ENCODE measurements at places on chromosomes 3 and 15.

- no peak for DNase-seq
Measured at GRCh38 chr3:114745322-114746240, 401.5 kb downstream of the ZBTB20 start.

DNA sequence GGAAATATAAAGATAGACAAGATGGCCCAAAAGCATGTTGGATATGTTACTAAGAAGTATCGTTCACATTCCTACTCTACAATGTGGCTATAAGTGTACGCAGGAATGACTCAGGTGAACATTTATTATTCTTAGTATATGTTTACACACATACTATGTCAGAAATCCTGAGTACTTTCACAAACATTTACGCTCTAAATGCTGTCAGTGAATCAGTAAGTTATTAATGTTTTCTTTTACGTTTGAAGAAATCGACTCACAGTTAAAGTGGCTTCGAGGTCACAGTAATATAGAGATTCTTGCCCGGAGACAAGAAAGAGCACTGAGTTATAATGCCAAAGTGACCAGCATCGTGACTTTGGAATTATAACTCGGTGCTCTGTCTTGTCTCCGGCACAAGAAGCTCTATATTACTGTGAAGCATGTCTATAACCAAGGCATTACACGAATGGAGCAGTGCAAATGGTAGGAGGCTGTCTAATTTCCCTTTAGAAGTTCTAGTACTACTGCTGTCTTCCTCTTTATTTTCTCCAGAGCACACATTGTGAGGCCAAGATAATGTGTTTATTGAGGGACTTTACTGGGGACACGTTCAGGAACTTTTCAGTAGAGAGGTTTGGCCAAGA lies 61.8 kb upstream of the P3H2 start:
- no peak for DNase-seq

DNA sequence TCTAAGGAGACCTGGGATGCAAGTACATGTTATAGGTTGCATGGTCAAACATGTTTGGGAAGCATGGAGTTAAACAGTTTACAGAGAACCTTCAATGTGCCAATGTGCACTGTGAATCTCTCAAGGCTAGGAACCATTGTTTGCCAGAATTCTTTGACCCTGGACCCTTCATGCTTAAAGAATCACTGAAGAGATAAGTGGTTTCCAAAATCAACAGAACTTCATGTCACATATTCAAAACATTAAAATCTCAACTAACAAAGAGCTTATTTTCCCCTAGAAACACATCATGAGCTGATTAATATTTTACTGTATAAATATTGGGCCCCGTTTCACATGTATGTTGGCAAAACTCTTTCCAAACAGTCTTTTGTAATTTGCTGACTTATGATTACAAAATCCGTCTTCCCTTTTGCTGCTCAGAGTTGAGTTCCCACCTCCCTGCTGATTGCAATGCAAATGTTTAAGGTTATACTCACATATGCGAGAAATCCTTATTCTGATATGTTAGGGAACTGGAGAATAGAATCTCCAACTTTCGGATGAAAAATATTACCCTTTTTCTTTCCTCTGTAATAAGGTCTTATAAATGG lies 380.2 kb downstream of the DIPK2A start:
- DNase-seq = no peak

GRCh38 chr3:35643495-35643894 lies 4.2 kb downstream of the ARPP21 start:
- no peak for DNase-seq

DNA sequence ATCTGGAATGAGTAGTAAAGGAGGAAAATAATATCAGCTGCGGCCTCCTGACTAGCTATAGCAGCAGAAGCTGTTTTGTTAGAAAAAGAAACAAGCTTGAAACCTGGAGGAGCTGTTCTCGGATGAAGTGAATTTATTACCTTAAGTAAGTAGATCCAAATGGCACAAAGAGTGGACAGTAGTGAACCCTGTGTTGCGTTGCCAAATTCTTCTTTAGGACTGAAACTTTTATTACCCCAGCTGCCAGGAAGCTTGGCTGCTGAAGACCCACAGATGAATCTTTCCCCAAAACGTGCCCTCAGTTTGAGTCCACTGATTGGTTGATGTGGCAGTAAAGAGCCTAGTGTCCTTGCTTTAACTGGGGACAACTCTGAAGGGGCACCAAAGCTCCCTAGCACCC lies 366.8 kb upstream of the GBE1 start:
- no peak for DNase-seq

DNA sequence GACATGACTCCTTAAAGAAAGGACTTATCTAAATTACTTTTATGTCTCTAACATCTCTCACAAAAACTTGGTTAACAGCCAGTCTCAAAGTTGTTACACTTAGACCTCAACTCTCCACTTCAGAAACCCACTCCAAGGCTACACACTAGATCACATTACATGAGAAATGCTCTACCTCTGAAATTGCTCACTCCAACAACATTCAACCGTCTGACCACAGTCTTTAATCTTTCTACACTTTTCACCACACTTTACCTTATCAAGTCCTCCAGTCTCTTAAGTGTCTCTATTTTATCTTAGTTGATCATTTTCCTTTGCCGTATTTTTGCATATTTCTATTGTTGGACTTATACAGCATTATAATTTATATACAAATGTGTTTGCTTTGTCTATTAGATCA lies 5.8 kb downstream of the SLC12A6 start:
- DNase-seq = no peak

GRCh38 chr3:31132132-31132769 lies 237.8 kb upstream of the GADL1 start:
- no peak for DNase-seq

DNA sequence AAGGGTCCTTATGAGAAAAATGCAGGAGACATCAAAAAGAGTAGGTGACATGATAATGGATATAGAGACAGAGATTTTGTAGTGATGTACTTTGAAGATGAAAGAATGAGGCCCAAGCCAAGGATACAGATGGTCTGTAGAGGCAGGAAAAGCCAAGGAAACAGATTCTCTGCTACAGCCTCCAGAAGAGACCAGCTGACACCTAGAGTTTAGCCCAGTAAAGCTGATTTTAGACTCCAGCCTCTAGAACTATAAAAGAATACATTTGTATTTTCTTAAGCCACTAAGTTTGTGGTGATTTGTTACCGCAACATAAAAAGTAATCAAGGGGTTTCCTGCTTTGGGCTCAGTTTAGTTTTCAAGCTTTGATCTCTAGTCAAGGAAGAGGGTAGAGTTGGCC lies 64.8 kb downstream of the STRIT1 start:
- no peak for DNase-seq

GRCh38 chr3:123909785-123910184 lies 25.7 kb upstream of the MYLK start:
- DNase-seq = no peak

- DNase-seq = no peak
Measured at GRCh38 chr15:41233367-41233771, 2.3 kb downstream of the CHP1 start.

DNA sequence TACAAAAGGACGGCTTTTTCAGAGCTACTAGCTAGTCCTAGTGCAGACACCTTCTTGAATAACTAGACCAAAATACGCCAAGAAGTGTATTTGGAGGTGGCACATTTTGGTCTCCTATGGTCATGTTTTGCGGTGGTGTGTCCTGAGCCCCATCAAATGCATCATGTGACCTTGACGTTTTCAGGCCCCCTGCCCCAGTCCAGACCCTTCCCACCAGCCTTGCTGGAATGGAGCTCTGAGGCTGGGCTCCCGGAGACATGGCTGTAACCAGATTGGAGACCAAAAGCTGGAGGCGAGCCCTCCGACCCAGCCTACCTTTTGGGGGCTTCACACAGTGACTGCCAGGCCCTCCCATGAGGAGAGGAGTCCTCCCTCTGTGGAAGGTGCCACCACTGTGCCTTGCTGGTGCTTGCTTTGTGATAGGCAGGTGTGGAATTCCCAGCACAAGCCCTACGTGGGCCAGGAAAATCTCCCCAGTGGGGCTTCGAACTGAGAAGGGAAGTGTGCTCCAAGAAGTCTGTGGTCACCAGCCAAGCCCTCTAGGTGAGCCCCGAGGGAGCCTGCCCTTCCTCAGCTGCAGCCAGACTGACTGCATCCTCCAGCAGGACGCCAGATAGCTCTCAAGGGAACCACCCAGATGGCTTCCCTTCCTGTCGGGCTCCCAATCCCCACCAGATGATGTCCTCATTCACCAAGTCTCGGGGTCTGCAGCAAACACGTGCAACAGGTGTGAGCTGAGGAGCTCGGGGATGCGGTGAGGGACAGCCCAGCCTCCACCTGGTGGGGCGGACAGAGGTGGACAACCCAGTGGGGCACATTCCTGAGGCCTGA lies 126.2 kb downstream of the ASB7 start:
- no peak for DNase-seq

DNA sequence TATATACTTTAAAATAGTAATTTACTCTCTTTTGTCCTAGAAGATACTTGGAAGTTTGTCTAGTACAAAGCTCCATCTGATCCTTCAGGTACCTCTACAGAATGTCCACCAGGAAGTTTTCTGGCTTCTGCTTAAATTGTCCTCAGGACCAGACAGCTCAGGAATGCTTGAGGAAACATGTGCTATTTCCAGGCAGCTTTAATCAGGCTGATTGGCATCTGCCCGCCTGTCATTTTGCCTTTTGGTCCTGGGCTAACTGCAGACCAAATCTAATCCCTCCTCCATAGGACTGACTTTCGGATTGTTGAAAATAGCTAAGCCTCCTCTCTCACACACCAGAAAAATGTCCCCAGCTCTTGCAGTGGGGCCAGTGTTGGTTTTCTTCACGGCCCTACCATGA lies 113.4 kb upstream of the RGMA start:
- no peak for DNase-seq

DNA sequence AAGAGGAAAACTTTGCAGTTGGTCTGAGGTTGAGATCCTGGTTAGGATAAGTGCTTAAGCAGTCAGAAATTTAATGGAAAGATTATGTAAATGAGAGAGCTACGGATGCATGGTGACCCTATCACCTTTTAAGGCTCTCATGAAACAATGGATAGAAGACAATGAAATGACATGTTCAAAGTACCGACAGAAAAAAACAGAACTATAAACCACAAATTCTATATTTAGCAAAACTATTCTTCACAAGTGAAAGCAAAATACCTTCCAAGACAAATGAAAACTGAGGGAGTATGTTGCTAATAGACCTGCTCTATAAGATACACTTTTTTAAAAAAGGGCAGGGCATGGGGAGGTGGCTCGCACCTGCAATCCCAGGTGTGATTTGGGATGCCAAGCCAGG lies 32.2 kb downstream of the DNAAF4 start:
- no peak for DNase-seq

- no peak for DNase-seq
Measured at GRCh38 chr15:94239474-94239873, 8.1 kb downstream of the MCTP2 start.

DNA sequence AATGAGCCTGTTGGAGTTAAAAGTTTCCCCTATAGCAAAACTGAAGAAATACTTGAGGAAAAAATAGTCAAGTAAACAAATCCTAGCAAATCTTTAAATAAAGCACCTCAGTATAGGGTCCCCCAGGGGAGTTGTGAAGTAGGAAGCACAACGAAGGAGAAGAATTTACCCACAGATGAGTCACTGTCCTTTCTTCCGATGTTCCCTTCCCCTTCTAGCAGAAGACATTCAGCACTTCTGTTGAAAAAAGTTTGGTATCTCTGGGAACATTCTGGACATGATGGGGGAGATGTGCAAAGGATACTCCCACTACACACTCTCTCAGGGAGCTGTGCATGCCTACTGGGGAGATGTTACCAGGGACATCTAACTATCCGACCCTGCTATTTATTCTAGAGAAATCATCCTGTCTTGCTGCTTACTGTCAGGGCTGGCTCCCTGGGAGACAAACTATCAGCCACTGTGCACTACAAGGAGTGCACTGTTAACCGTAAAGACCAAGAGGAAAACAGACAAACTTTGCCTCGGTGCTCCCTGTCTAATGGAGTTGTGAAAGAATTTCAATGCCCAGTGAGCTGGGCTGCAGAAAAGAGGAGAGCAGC lies 93.8 kb downstream of the RFTN1 start:
- no peak for DNase-seq

DNA sequence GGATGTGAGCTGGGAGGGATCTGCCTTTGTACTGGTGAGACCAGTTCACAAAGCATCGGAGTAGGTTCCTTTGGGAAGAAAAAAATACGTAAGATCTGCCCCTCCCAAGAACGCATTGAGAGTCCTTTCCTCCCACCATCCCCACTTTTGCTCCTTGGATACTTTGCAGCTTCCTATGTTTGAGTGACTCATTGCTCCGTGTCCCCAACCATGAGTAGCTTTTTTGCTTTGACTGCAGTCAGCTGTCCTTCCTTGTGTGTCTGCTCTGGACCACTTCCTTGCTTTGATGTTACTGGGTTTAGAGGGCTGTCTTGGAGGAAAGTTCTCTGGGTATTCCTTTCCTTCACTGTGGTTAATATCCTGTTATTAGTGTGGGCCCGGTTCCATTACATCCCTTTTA lies 43.2 kb upstream of the PTPN23 start:
- DNase-seq = no peak

GRCh38 chr15:89998141-89998661 lies 2.9 kb upstream of the ZNF710 start:
- DNase-seq = no peak

DNA sequence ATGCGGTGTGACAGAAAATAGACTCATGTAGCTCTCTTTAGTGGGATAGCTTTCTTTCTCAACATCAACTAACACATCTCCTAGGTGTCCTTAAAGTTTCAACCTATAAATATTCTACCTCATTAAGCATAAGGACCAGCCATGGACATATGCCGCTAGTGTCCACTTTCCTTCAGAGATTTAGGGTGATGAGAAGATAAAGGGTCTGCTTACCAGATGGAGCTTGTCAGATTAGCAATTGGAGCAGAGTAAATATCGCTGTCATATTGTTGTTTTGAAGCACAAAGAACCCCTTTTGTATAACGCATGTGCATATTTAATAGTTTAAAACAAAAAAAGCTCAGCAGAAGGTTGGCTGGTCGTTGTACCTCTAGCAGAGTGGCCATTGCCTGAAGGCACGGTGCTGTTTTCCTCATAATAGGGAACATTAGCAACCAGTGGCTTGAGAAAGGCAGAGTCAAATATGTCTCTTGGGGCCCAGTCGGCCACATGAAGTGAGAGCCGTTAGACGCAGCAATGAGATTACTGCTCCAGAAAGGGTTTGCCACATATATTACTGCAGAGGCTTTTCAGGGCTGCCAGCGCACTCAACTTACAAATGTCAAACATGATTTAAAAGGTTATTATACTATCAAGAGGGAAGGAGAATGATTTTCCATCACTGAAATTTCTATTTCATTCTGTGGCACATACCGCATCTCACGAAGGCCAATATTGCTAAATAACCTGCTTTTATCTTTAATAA lies 264.2 kb downstream of the ROBO2 start:
- no peak for DNase-seq

DNA sequence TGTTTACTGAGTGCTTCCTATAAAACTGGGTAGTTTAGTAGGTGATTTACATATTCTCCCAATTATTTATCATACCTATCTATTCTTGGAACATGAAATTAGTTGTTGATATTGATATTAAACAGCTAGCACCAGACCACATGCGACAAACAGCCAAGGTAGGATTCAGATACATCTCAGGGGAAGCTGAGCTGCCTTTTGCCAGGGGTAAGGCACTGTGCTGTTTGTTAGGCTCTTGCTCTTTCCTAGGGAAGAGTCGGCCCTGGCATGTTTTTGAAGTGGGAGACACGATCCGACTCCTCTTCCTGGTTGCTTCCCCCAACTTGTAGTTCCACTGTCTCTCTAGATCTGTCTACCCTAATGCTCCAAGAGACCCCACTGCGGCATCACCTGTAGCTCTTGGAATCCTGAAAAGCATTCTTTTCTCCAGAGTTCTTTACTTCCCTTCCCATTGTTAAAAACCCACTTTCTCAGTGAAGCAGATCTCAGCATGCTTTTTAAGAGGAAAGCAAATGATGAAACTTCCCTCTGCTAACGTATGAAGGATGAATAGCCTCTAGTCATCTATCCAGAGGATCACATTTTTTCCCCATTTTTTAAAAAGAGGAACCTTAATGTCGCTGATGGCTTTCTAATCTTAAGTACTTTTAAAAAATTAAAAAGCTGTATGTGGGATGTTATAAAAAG lies 138.4 kb downstream of the GHSR start:
- no peak for DNase-seq

All from cortex of kidney (tissue), 1 donor.